ENCODE measurements at places on chromosomes 5 and 9. TPM values are rescaled to one million over a fixed set of nuclear protein-coding genes. Genes with fewer than 3 reads are reported as not detected.

GRCh38 chr9:115015018-115015635 lies 84.7 kb upstream of the TNFSF8 start:
- peak; percentile 59 for DNase-seq

ARHGEF39 gene
- polyA plus RNA-seq = 11.6 TPM

GRCh38 chr9:137613259-137613658 lies 5.5 kb upstream of the EHMT1 start:
- no peak for DNase-seq

CNTFR gene
- polyA plus RNA-seq = 92.8 TPM

GRCh38 chr5:89534331-89534730 lies 651.3 kb upstream of the MEF2C start:
- DNase-seq = no peak

DNA sequence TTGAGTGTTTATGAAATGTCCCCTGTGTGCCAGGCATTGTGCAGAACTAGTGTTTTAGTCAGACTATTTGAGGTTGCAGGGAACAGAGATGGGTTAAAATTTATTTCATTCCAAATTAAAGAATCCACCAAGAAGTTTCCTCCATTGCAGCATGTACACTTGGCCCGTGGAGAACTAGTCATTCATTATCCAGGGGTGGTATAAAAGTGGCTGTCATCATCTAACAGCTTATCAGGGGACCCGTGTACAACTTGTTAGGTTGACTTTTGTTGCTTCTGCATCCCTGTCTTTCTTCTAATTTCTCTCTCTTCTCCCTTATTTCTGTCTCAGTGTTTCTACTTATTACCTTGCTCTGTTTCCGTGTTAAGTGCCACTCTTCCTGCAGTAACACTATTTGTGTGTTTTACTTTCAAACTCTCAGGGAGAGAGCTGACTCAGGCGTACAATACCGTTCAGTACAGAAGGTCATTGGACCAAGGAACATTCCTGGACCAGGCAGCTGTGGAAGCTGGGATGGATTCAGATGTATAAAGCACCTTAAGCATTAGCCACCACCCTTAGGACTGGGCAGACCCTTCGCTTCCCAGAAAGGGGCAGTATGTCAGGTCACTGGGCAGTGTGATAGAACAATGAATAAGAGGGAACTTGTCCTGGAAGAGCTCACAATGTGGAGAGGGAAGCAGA lies 36.1 kb downstream of the MAP3K1 start:
- no peak for DNase-seq

- DNase-seq = no peak
Observed at GRCh38 chr9:123300554-123300953, 32.2 kb upstream of the STRBP start.

DNA sequence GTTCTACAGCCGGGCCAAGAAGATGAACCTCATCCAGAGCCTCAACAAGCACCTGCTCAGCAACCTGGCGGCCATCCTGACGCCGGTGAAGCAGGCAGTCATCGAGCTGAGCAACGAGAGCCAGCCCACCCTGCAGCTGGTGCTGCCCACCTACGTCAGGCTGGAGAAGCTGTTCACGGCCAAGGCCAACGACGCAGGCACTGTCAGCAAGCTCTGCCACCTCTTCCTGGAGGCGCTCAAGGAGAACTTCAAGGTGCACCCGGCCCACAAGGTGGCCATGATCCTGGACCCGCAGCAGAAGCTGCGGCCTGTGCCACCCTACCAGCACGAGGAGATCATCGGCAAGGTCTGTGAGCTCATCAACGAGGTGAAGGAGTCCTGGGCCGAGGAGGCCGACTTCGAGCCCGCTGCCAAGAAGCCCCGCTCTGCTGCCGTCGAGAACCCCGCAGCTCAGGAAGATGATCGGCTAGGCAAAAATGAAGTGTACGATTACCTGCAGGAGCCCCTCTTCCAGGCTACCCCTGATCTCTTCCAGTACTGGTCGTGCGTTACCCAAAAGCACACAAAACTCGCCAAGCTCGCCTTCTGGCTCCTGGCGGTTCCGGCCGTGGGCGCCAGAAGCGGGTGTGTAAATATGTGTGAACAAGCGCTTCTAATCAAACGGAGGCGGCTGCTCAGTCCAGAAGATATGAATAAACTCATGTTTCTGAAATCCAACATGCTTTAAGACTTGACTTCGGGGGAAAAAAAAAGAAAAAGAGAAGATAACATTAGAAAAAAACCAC lies 28.5 kb downstream of the AMBP start:
- DNase-seq = no peak

FGF10 gene
- not detected for polyA plus RNA-seq

DNA sequence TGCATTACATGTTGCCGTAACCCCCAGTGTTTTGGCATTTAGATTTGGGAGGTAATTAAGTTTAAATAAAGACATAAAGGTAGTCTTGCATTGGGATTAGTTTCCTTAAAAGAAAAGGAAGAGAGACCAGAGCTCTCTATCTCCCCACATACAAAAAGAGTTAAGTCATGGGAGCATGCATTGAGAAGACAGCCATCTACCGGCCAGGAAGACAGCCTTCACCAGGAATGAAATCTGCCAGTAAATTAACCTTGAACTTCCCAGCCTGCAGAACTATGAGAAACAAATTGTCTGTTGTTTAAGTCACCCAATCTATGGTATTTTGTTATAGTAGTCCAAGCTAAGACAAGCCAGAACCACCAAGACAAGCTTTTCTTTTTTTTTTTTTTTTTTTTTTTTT lies 567.0 kb upstream of the CDH18 start:
- no peak for DNase-seq

ERCC8 gene
- polyA plus RNA-seq = 5.6 TPM

GRCh38 chr5:65825408-65826328 lies 100.7 kb upstream of the ERBIN start:
- DNase-seq = no peak

All from brain (organoid and tissue), 16 donors.